SIG-M5 (cell line): ENCODE measurements at places on chromosomes 16 and 17.

DNA sequence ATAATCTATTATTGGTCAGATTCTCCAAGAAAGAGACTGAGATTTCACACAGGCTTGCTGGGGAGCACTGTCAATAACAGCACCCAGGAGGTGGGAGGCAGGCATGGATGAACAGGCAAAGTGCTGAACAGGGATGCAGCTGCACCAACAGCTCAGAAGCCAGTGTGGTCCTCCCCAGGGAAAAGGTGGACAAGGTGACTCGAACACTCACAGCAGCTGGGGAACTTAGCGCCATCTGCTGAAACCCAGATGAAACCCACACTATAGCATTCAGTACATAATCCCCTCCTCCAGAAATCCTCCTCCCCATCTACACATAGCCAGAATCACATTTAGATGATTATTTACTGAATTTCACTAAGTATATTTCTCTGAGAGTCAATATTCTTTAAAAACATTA, 255.2 kb upstream of the WSB1 start:
- DNase-seq = no peak

DNA sequence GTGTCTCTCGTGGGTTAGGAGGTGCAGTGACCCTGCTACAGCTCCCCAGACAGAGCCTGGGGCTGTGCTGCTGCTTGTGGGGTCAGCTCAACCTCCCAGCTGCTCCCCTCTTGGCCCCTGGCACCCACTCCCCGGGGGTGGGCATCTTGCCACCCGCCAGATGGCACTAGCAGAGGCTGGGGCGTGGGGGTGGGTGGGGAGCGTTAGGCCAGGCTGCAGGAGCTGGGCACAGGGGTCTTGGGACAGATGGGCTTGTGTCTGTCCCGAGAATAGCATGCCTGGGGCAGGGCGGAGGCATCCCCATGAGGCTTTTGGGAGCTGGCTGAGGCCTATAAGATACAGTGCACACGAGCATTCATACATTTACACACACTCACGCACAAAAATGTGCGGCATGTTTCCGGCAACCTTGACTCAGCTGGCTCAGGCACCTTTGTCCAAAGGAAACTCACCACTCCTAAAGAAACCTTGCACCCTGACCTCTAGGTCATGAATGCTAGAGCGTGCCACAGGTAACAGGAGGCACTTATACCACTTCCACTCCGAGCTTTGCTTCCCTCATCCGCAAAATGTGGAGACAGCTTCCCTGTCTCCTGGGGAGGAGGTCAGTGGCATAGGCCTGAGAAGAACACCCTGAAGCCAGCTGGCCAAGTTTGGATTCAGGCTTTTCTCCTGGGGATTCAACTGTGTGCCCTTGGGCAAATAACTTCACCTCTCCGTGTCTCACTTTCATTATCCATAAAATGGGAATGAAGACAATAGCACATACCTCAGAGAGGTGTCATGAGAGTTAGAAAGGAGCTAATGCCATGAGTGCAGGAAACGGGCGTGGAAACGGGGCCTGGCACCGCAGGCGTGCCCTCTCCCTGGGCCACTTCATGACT, 78.9 kb upstream of the LHX1 start:
- no peak for DNase-seq

GRCh38 chr17:38507436-38507835, 79.2 kb downstream of the ARHGAP23 start:
- no peak for DNase-seq

GRCh38 chr16:51473091-51473490, 322.0 kb upstream of the SALL1 start:
- DNase-seq = no peak

- no peak for DNase-seq
Observed at GRCh38 chr16:63749276-63749675, 1372.6 kb downstream of the CDH11 start.

DNA sequence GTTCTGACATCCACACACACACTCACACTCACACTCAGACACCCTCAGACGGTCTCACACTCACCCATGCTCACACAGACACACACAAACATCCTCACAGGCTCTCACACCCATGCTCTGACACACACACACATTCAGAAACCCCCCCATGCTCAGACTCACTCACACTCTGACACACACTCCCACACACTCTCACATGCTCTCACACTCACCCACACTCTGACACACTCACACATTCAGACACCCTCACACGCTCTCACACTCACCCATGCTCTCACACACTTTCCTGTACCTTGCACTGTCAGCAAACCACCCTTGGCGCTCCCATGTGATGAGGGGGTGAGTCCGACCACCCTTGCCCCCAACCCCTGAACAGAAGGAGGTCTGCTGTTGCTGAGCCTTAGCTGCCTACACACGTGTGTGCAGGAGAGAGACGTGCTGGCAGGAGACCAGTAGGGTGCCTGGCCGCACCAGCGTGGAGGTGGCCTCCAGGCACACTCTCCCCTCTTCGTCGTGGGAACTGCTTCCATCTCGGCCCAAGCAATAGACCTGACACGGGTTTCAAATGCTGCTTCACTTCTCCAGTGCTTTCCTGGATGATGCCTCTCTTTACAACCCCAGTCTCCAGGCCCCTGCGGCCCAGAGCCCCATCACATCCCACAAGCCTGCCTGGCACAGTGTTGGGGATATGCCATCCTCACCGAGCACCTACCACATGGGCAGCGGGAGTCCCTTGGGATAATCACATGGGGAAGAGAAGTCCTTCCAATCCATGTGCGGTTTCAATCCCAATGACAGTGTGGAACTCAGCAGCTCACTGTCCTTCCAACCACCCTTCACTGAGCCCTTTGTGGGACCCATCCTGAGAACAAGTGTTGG, 267.8 kb upstream of the FOXF1 start:
- DNase-seq = no peak

- no peak for DNase-seq
Observed at GRCh38 chr16:89051521-89052166, 42.0 kb upstream of the ACSF3 start.

- DNase-seq = no peak
Observed at GRCh38 chr17:69043098-69043734, 17.5 kb downstream of the ABCA9 start.

DNA sequence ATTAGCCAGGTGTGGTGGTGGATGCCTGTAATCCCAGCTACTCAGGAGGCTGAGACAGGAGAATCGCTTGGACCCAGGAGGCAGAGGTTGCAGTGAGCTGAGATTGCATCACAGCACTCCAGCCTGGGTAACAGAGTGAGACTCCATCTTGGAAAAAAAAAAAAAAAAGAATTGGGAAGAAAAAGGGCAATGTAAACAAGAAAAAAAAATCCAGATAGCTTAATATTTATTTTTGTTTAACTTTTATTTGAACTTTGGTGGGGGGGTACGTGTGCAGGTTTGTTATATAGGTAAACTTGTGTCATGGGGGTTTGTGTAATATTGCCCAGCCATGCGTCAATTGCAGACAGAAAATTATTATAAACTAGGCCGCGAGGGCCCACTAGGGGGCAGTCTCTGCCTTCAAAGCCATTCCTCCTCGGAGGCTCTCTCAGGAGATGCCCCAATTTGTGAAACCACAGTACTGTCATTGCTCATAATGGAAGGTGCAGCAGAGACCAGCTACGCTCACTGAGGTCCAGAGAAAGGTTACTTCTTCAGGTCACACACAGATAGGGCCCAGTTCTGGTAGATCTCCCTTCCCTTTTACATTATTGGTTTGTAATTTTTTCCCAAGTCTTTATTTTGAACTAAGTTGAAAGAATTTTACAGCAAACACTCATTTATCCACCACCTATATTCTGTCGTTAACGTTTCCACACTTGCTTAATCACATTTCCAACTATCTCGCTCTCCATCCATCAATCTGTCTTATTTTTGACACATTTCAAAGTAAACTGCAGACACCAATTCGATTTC, 206.2 kb downstream of the PRKCB start:
- DNase-seq = peak; percentile 34

- no peak for DNase-seq
Observed at GRCh38 chr16:64823481-64824075, 298.3 kb downstream of the CDH11 start.

- DNase-seq = peak; percentile 73
Observed at GRCh38 chr16:85570735-85571562, 42.2 kb upstream of the GSE1 start.

DNA sequence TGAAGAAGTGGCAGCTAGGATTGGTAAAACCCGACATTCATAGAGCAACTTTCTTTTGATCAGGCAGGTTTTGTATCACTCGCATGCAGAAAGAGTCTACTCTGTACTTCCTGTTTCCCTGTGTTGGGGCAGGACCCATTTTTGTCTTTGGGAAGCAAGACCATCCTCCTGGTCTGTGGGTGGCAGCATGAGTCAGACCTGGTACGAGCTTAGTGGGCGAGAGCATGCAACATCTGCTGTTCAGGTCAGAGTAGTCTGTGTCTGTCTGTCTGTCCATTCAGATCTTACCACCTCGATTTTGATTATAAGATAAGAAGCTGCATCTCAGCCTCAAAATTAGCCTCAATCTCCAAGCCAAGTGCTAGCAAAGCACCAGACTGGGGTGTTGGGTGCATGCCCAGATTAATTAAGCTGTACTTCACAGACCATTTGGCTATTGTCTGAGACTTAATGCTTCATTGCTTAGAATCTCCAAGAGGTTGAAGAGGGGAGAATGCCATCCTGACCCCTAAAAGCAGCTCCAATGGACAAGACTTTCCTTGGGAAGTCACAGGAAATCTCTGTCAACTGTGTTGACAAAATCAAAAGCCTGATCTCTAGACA, 110.9 kb downstream of the XYLT1 start:
- peak; percentile 27 for DNase-seq

DNA sequence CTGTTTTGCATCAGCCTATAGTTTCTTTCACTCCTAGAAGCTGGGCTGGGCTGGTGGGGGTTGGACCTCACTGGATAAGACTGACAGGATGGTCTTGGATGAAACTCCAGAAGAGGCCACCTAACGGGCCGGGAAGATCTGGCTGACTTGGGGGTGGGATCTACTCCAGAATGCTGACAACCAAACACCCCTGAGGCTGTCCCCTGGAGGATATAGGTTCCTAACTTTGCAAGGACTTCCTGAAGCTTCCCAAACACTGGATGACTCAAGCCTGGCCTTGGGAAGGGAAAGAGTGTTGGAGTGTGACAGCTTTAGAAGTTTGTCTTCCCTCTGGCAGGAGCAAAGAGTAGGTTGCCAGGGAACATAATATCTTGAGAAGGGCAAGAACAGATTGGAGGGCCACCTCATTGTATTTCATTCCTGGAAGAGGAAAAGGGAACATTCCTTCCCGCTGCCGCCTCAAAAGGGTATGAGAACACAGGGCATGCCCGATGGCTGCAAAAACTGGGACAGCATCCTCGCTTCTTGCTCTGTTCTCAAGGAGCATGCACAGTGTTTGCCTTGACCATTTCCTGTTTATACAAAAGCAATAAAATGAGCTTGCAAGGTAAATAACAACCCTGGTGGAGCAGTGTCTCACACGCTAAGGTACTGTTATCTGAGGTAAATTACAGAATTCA, 6.8 kb upstream of the CYB5B start:
- no peak for DNase-seq

GRCh38 chr16:78877114-78877655, 723.4 kb downstream of the MAF start:
- no peak for DNase-seq

DNA sequence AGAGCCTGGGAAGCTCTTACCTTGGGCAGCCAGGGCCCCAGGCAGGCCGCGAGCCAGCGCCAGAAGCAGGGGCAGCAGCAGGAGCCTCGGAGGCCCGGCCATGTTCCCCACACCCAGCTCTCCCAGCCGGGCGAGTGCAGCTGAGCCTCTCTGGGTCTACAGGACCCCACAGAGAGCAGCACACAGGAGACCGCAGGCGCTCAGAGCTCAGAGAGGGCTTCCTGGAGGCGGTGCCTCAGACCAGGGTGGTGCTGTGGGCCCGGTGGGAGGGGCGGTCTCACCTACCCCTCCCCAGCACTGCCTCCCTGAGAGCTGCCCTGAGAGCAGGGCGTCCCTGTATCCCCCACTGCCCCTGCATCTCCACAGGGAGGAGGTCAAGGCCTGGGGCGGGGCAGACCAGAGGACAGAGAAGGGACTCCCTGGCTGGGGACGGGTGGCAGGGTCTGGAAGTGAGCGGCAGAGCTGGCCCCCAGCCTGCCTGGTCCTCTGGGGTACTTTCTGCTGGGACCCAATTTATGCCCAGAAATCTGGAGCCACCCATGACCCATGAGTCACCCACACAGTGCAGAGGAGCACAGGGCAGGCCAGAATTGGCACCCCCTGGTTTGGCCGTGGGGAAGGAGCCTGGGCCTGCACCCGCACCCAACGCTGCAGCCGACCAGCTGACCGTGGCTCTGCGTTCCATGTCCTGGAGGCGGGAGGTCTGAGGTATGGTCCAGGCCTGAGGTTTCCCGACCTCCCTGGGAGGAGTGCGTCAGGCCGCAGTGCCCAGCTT, at the start of gene CD7:
Gene CD7 (minus strand): TSS at position 215 of the 775 bp plus-strand sequence. CDS start 113 bp downstream, at position 102.
- no peak for DNase-seq

DNA sequence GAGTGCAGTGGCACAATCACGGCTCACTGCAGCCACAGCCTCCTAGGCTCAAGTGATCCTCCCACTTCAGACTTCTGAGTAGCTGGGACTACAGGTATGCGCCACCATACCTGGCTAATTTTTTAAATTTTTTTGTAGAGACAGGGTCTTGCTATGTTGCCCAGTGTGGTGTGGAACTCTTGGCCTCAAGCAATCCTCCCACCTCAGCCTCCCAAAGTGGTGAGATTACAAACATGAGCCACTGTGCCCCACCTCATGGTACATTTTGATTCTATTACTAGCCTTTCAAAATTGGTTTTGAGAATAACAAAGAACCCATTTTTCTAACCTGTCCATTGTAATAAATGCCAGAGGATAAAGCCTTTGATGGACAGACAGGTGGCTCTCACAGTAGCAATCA, 1.4 kb downstream of the CCDC43 start:
- no peak for DNase-seq

DNA sequence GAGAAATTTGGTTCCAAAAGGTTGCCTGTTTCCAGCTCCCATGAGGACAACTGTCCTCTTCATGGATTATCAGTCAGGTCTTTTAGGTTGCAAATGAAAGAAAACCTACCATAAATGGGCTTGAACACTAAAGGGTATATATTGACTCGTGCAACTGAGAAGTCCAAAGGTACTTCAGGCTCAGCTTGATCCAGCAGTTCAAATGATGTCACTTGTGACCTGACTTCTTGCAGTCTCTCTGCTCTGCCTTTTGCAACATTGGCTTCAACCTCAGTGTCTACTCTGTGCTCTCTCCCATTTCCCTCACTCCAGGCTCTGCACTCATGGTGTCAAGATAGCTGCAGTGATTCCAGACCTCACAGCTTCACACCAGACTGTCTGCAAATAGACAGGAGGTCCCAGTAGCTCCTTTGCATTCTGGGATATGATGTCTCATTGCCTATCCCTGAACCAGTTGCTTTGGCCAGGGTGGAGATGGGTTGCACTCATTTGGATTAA, 5.5 kb upstream of the CALB2 start:
- no peak for DNase-seq

DNA sequence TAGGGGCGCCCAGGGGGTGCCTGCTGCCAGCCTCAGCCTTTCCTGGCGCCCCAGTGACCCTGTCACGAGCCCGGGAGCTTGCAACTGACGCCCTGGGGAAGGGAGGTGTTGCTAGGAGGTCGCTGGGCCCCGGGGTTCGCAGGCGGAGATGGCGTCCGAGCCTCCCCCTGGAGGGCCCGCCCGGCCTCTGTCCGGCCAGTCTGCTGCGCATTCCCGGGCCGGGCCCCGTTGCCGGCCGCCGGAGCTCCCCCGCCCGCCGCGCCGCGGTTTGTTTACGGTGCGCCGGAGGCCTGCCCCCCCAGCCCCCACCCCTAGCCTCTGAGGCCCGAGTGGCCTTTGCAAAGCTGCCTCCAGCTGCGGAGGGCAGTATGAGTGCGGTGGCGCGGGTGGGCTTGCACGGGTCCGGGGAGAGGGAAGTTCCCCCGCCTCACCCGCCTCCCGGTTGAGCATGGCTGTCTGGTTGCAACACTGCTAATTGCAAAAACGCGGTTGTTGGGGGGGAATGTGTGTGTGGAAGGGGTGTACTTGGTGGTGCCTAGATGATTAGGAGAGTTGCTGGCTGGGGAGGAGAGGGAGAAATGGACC, 514 bp downstream of the THRA start:
- peak; percentile 26 for DNase-seq
